ENCODE measurements at places on chromosomes 13 and 19. TPM values are rescaled to one million over a fixed set of nuclear protein-coding genes. Genes with fewer than 3 reads are reported as not detected.

The CDX2 gene
- total RNA-seq: not detected

The TNFSF9 gene
- 0.99 TPM for total RNA-seq

The MCEMP1 gene
- total RNA-seq: not detected

The ZNF497 gene
- total RNA-seq: 0.91 TPM

The FSTL3 gene
- 185 TPM for total RNA-seq

The TUBA3C gene
- not detected for total RNA-seq

The OR10H1 gene
- not detected for total RNA-seq

The ZNF526 gene
- 11.9 TPM for total RNA-seq

The CYP4F22 gene
- not detected for total RNA-seq

The REEP6 gene
- total RNA-seq: 2.1 TPM

The FAM216B gene
- not detected for total RNA-seq

The CCDC159 gene
- total RNA-seq: 12.1 TPM

The LINGO3 gene
- total RNA-seq: not detected

The GAMT gene
- 26.1 TPM for total RNA-seq

The C19orf67 gene
- total RNA-seq: not detected

The RBM26 gene
- total RNA-seq: 21.0 TPM

The MATK gene
- not detected for total RNA-seq

The DLEU7 gene
- not detected for total RNA-seq

The SEMA6B gene
- 0.20 TPM for total RNA-seq

The PRTN3 gene
- not detected for total RNA-seq

The PSG7 gene
- total RNA-seq: 0.30 TPM

The TTC9B gene
- total RNA-seq: not detected

The ZNF541 gene
- 0.07 TPM for total RNA-seq

The PRDX2 gene
- total RNA-seq: 217 TPM

The TEX26 gene
- total RNA-seq: not detected

The PSG6 gene
- not detected for total RNA-seq

The DIRAS1 gene
- 2.3 TPM for total RNA-seq

The ZNF208 gene
- 0.33 TPM for total RNA-seq

The COX6B2 gene
- total RNA-seq: not detected

The C1QTNF9 gene
- not detected for total RNA-seq

The MISP gene
- total RNA-seq: 0.10 TPM

The IFNL1 gene
- total RNA-seq: not detected

The PAN3 gene
- total RNA-seq: 19.9 TPM

The C1QTNF9B gene
- not detected for total RNA-seq

The ACP5 gene
- total RNA-seq: 2.4 TPM

The CPAMD8 gene
- 1.6 TPM for total RNA-seq

The ZNF534 gene
- 0.07 TPM for total RNA-seq

The NCR1 gene
- total RNA-seq: not detected

The F10 gene
- 11.8 TPM for total RNA-seq

The S1PR4 gene
- total RNA-seq: not detected

The ZNF564 gene
- 7.4 TPM for total RNA-seq

The MBD3L2 gene
- not detected for total RNA-seq

The ZNF665 gene
- total RNA-seq: 3.3 TPM

The TPTE2 gene
- total RNA-seq: not detected

The ZNF723 gene
- not detected for total RNA-seq

The ALOX5AP gene
- not detected for total RNA-seq

The EFNB2 gene
- total RNA-seq: 7.4 TPM

The PSG11 gene
- total RNA-seq: not detected

The SPRY2 gene
- total RNA-seq: 57.7 TPM

The RGS9BP gene
- total RNA-seq: 0.56 TPM

The MAB21L1 gene
- total RNA-seq: 3.3 TPM

The WIZ gene
- total RNA-seq: 21.1 TPM

The CYP2A7 gene
- not detected for total RNA-seq

The SLC25A42 gene
- 7.6 TPM for total RNA-seq

All from smooth muscle cell of the pulmonary artery (primary cell).